ENCODE measurements at places on chromosomes 1 and 21.

GRCh38 chr1:234571702-234572101 lies 38.3 kb downstream of the IRF2BP2 start:
- DNase-seq, result no peak

DNA sequence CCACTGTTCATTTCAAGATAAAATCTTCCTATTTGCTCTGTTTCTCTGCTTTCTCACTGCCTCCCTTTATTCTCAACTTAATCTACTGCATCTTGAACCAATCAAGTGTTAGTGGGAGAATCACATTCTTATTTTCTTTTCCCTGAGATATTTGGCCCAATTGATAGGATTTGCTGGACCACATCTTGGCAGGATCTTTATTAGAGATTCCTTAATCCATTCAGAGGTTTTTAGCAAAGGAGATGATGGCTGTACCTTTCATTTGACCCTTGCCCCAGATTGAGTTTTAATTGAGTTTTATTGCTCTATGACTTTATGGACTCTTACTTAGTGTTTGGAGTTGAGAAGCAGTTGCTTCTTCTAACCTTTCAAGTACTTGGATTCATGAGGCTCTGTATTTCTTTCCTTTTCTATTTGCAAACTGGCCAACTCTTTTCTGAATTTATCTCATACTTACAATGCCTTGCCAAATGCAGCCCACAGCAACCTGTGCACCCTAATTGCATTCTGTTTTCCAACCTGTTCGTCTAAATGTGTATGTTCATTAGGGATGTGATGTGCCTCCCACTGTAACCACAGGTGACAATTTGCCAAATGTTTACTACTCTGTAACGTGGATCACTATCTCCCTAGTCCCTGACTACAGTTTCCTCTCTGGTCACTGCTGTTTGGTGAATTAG lies 274.8 kb upstream of the KAZN start:
- DNase-seq, result no peak

DNA sequence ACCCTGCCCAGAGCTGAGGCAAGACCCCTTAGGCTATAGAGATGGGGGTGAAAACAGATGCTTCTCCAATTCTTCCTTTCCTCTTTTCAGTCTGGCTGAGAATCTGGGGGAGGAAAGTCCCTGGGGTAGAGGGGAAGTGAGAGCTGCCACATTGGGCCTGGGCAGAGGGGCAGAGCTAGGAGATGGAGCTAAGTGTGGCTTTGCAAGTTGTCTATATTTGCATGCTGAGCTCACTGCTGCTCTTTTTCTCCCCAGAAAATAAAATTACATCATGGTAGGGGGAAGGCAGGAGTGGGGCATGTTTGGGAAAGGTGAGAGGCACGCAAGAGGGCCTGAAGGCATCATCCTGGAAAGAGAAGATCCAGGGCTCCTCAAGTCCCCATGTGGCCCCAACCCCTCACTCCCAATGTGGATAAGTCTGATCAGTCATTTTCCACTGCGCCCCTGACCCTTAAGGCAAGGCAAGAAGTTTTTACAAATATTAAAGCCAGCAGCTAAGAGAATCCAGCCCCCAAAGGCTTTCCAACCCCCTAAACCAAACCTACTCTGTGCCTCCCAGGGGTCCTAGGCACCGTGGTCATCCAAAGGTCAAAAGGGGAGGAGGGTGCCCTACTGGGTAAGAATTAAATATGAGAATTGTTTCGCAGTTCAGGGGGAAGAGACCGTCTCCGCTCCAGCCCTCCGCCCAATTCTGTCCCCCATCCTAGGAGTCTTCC lies 500 bp upstream of the PEA15 start:
- peak; percentile 13 for DNase-seq

GRCh38 chr1:180248731-180249681 lies 18.9 kb downstream of the LHX4 start:
- no peak for DNase-seq

DNA sequence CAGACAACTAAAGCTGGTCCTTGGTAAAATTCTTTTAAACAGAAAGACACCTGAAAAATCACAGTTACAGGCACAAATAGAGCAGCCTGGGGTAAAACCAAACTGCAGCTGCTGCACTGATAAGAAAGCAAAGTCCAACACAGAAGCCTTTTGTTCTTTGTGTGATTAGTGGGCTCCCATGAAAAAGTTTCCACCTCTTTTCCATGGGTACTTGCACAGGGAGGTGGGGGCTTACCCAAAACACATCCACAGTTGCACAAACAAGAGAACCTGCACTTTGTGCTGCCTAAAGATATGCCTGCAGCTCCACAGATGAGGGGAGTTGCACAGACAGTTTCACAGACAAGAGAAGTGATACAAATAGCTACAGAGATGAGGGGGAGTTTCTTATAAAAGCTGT lies 106.7 kb upstream of the SLC5A9 start:
- DNase-seq, result no peak

- no peak for DNase-seq
Observed at GRCh38 chr1:59752556-59753414, 62.0 kb upstream of the HOOK1 start.

DNA sequence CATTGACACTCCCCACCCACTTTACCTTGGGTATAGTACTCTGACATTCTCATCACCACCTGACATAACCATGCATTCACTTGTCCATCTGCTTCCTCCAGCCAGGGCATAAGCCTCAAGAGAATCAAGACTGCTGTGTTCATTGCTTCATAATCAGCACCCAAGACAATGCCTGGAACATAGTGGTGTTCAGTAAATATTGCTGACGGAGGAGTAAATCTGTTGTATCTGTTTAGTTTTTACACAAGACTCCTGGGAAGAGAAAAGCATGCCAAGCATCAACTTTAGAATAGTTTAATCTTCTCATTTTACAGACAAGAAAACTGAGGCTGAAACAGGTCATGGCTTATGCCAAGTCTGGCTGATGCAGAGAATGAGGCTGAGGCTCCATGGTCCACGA lies 173.9 kb upstream of the DUSP10 start:
- no peak for DNase-seq

DNA sequence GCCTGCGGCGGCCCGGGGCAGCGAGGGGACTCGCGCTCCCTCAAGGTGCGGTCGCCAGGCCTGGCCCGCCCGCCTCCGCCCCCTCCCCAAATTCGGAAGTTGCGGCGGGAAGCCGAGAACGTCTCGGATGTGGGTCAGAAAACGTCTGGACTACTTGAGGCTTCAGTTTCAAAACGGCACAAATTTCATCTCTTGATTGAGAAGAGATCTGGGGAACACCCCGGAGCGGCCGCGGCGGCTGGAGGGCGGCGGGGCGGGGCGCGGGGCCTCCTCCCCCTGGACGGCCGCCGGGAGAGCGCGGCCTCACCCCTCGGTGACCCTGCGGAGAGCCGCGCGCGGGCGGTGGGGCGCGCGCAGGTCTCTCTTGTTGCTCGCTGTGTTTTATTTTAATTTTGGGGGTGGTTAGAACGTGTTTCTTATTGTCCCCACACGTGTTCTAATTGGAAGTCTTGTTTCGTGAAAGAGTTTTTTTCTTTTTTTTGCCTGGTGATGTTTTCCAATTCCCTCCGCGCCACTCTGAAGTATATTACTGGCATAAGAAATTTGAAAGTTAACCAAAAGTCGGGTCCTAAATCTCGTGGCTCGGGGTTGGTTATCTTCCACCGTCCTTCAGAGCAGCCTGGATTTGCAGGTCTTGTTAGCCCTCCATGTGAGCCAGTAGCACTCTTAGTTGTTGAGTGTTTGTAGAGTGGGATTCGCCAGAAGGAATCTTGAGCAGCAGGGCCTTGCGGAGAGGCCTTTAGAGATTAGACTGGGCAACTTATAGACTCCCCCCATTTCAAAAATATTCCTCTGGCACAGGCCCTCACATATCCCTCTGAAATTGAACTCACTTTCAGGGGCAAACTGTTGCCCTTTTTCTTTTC lies 749 bp downstream of the PCBP3 start:
- peak; percentile 25 for DNase-seq

GRCh38 chr21:45699251-45699942 lies 55.9 kb downstream of the PCBP3 start:
- DNase-seq, result no peak

- DNase-seq, result peak; percentile 44
Observed at GRCh38 chr1:21344750-21345443, 54.6 kb upstream of the ECE1 start.

GRCh38 chr1:223820515-223820858 lies 25.3 kb downstream of the TP53BP2 start:
- DNase-seq, result no peak

DNA sequence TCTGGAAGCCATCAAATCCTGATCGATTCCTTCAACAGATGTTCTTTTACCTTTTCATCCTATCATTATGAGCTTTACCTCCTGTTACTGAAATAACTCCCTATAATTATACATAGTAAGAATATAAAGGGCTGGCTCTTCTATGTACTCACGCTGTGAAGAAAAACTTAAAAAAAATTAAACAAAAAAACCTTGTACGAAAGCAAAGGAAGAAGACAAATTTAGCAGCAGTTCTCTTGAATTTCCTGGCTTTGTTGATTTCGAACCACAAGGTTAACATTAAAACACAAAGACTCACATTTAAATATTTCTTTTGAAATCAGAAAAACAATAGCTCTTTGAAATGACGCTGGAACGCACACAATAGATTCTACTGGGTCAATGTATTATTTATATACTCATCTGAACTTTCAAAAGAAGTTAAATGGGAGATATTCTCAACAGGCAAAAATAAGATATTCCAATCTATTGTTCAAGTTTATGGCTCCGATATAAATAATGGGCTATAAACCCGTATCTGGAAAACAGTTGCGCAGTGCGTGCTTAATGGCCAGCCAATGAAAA lies 13.6 kb upstream of the SPEN start:
- no peak for DNase-seq

GRCh38 chr21:17539743-17540341 lies 27.0 kb downstream of the CXADR start:
- DNase-seq, result no peak

DNA sequence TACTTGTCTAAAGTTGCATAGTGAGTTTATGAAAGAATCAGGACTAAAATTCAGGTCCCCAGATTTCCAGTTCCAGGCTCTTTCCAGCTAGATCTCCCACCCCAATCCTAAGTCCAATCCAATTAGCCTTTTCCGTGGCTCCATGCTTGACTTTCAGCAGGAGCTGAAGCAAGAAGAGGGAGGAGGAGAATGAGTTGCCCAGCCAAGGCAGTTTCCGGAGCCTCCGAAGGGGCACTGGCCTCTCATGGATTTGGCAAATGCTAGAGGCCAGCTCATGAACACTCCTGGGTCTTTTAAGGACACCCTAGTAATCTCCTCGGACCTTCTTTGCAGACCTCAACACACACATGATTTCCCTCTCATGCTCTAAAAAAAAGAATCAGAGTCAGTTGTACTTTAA lies 10.5 kb upstream of the LRRC52 start:
- DNase-seq, result no peak

DNA sequence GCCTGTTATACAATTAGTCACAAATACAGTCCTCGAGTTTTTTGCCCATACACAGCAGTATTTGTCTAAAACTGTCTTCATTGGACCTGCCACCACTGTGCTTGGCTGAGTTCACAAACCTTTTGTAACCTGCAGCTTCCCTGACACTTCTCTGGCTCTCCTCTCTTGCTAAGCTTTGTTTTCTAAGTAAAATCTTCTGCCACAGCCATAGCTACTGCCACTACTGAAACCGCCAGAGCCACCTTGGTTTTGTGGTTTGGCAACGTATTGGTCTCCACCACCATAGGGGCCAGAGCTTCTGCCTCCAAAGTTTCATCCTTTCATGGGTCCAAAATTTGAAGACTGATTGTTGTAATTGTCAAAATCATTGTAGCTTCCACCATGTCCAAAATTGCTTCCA lies 668.2 kb upstream of the BRINP3 start:
- DNase-seq, result no peak

DNA sequence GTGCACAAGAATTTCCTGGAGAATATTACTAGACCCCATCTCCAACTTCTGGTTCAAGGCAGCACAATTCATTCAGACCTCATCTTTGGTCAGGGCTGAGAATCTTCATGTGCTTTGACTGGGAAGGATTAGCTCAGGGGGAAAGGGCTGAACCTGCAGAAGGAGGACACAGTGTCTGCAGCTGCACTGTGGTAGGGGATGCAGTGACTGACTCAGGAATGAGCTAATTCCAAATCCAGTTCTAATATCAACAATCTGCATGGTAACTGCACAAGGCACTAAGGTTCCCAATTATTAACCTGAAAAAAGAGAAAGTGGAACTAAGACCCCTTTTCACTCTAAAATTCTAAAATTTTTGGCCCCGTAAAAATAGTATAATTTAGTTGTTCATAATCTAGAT lies 31.6 kb downstream of the TTLL7 start:
- DNase-seq, result no peak

GRCh38 chr1:36303244-36303643 lies 2.9 kb upstream of the SH3D21 start:
- DNase-seq, result no peak

DNA sequence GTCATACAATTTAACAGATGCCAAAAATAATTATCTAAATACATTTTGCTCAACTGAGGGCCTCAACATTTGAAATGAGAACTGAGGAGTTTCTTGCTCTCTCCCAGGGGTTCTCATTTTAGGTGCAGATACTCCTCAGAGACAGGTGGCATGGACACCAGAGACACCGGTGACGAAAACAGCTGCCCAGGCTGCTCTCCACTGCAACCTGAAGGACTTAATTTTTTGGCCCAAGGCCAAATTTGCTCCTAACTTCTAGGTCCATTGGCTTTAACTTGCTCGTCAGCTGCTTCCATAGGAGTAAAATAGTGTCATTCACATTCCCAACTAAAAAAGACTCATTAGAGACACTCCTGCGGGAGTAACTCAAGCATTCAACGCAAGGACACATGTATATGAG lies 87.0 kb downstream of the NRIP1 start:
- no peak for DNase-seq

GRCh38 chr1:200969726-200970561 lies 53.6 kb downstream of the KIF21B start:
- no peak for DNase-seq

- DNase-seq, result no peak
Observed at GRCh38 chr1:207032528-207033017, at the start of gene C1orf116. Gene C1orf116, minus strand, starts transcription at chr1:207032756. Its CDS starts 5,158 bp downstream, at chr1:207027598.

DNA sequence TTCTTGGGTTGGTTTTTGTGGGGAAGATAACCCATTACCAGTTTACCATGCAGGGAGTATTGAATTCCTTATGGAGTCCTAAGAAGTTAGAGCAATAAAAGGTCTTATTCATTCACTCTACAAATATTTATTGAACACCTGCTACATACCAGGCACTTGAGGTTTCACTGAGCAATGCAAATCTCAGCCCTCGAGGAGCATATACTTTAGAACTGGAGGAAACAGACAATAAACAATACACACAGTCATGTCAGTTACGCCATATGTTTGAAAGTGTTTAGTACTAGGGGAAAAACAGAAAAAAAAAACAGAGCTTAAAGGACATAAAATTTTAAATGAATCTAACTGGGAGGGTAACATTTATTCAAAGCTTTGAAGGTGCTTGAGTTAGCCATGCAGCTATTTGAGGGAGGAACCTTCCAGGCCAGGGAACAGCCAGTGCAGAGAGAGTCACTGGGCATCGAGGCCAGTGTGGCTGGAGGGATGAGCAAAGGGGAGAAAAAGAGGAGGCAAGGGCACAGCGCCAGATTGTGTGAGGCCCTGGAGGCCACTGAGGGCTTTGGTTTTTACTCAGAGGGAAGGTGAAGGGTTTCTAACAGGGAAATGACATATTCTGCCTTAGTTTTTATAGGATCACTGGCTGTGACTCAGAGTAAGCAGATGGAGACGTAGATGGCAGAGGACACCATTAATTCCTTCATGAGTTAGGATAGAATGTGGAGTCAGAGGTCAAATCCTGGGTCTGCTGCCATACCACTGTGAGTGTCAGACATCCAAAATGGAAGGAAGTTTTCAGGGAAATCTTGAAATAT lies 32.7 kb downstream of the C1orf21 start:
- no peak for DNase-seq

All from CD4-positive, alpha-beta T cell treated with Interleukin-17A for 4 hours (primary cell).